Stimulated activated CD4-positive, alpha-beta T cell treated with anti-CD3 and anti-CD28 coated beads, Interleukin-4, amount 100 ng/mL, for 1 hour (primary cell): ENCODE measurements at places on chromosomes 2 and 18.

GRCh38 chr2:117815946-117816345 is 1.5 kb downstream of the DDX18 start:
- no peak for DNase-seq

GRCh38 chr2:7048762-7049294 is 131.6 kb downstream of the RNF144A start:
- DNase-seq: no peak

- no peak for DNase-seq
Measured at GRCh38 chr2:148930046-148930775, 55.2 kb downstream of the KIF5C start.

DNA sequence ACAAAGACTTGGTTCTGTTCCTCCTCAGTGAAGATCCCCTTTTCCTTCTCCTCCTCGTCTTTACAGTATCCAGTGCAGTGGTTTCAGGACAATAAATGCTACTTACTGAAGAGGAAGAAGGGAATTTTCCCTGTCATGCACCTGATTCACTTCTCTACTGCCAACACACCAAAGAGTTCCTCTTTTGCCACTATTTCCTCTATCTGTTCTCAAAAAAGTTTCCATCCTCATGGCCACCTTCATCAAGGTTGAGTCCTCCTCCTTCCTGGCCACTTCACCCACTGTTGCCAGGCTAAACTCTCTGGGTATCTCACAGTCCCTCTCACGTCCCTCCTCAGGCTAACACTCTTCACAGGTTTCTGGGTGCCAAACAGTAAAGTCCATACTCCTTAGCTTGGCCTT is 41.7 kb downstream of the PLEKHM3 start:
- no peak for DNase-seq

DNA sequence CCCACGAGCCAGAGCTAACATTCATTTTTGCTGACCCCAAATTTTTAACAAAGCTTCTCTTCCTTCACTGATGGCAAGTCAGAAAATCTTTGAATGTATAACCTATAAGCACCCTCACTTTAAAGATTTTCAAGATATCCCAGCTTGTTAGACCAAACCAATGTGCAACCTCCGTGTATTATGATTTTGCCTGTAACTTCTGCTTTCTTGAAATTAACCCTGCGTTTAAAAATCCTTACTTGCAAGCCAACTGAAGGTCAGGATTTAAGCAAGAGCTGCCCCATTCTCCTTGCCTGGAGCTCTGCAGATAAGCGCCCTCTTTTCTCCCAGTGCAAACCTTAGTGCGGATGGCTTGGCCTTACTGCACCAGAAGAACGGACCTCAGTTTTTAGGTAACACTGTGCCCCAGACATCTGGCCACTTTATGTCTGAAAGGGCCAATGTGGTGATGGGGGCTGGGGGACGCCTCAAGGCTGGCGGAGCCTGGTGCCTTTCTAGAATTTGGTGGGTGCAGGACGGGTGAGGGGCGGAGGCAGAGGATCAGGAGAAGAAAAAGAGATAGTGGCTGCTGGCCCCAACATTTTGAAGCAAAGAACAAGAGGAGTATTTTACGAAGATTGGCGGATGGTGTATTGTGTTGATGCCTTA is 805 bp upstream of the TNFRSF11A start:
- DNase-seq: no peak
